ENCODE measurements at places on chromosomes 13 and 19.

GRCh38 chr13:45747071-45747470 lies 45.0 kb downstream of the CBY2 start:
- no peak for DNase-seq

- no peak for DNase-seq
These were observed 31.1 kb downstream of the RYR1 start for GRCh38 chr19:38464421-38465082.

DNA sequence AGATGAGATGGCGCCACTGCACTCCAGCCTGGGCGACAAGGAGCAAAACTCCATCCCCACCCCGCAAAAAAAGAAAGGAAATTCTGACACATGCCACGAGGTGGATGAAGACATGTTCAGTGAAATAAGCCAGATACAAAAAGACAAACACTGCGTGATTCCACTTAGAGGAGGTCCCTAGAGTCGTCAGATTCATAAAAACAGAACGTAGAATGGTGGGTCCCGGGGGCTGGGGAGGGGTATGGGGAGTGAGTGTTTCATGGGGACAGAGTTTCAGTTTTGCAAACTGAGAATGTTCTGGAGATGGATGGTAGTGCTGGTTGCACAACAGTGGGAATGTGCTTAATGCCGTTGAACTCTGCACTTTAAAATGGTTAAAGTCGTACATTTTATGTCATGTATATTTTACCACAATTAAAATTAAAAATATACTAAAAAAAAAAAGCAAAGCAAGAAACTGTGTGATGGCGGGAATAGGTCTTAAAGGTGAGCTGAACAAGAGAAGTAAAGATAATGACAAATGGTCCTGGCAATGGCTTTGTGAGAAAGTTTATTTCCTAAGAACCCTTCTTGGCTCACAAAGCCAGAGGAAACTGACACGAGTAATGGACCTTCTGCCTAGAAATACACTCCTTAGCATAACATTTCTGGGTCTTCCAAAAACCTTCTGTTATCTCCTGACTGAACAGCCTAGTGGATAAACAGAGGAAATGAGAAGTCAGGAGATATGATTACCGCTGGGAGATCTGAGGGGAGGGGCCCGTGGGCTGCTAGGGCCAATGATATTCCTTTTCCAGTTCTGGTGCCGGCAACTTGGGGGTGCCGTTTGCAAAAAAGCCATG lies 4.2 kb upstream of the SPC24 start:
- peak; percentile 48 for DNase-seq

DNA sequence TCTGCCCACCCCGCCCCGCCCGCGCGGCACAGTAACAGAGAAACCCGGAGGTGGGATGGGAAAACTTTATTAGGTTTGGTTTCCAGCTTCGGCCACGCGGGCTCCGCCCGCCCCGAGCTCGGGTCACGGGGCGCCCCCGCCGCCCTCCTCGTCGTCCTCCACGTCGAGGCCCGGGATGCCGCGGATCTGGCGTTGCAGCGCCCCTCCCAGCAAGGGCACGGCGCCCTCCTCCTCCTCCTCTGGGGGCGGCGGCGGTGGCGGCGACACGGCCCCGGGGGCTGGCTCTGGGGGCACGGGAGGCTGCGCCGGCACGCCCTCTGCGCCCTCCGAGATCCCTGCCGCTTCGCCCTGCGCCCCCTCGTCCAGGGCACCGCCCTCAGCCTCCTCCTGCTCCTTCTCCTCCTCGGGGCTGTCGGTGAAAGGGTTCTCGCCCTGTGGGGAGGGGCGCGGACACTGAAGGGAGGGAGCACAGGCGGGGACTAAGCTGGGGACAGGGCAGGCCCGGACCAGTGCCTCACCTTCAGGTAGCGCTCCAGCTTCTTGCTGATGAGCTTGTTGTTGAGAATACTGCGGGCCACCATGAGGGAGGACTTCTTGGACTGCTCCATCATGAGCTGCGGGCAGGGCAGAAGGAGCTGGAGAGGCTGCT lies 536 bp upstream of the AKAP8 start:
- DNase-seq: peak; percentile 60

GRCh38 chr19:10863107-10863717 lies 8.1 kb upstream of the CARM1 start:
- DNase-seq: no peak

Data from dermis blood vessel endothelial cell (primary cell).